B cell (primary cell): ENCODE measurements at places on chromosomes 16 and 17. TPM values are rescaled to one million over a fixed set of nuclear protein-coding genes. Genes with fewer than 3 reads are reported as not detected.

DNA sequence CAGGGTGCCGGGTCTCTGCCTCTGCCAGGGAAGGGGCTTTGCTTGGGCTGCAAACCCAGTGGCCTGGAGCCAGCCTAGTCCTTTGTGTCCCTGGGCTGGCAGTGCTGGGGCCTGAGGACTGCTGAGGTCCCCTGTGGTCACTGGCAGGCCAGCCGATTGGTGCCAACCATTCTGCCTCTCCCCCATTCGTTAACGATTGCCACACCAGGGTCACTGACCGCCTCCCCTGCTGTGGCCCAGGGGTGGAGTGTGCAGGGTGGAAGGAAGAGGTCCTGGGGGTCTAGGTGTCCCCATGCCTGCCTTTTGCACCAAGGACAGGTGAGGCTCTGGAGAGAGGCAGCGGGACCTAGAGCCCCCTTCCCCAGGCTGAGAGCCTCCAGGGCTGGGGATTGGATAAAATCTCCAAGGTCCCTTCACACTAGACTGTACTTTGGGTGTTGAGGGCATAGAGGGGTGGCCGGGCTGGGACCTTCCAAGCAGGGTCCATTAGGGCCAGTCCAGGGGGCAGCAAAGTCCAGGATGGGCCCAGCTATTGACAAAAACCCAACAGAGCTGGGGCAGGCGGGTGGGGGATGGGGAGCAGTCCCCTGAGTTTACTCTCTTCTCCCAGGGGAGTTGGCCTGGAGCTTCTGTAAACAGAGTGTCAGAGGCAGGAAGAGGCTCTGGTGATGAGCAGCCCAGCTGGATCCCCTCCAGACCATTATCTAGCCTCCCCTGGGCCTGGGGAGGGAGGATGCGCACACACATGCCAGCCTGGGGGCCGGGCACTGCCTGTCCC, 1.1 kb downstream of the VASN start:
- peak; percentile 61 for DNase-seq

DNA sequence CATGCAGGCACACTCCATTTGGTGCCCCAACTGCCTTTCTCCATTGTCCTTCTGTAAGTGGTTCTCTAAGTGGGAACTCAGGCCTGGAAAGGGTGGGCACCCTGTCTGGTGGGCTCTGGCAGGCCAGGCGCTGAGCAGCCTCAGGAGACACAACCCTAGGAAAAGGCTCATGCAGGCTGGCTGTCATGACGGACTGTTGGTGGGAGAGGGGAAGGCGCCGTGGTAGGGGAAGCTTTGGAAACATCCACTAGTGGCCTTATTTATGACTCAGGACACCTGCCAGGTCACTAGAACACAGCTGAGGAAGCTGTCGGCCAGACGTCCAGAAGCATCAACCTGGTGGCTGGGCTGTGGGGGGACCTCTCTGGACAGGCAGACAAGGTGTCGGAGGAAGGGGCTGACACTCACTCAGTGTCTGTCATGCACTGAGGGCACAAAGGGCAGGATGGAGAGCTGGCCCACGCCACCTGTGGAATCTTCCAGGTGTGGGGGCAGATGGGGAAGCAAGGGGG, 216.0 kb downstream of the SEC14L1 start:
- no peak for DNase-seq

The RNU2-1 gene
- total RNA-seq: 5,063 and 5,447 TPM in 2 replicates

DNA sequence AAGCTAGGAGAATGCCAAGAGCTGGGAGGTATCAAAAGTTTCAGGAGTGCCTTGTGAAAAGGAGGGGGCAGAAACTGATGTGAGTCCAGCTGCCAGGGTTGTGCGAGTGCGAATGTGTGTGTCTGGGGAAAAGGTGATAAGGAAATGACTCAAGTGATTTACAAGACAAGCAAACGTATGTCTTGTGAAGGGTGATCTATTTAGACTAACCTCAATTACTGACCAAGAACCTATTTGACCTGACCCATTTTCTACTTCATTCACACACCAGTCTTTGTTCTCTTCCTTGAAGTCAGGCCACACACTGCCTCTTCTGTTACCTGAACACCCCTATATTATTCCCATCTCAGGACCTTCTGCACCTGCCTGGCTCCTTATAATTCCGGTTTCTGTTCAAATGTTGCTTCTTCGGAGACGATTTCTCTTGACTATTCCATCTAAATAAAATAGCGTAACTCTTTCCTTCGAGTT, 1.0 kb downstream of the GDE1 start:
- peak; percentile 26 for DNase-seq

GRCh38 chr16:81597079-81597658, 152.6 kb downstream of the CMIP start:
- no peak for DNase-seq

DNA sequence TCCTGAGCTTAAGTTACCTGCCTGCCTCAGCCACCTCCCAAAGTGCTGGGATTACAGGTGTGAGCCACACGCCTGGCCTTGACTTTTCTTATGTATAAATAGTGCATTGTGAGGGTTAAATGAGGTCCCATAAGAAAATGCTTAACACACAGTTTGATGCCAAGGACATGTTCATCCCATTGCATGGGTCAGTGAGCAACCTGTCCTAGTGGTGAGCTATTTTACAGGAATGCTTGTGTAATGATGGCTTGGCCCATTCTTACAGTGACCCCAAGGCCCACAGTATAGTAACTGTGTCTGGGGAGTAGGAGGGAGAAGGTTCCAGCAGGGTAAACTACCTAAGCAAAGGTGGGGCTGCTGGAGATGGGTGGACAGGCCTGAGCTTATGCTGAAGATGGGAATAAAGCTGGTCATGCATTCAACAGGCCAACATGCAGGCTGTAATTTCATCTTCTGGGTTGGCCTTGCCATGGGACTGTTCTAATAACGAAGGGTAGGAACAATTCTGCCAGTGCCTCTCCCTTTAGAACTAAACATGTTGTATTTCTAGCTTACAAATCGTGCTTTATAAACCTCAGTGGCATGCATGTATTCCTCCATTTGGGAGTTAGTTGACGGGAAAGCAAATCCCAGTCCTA, 6.2 kb downstream of the ACSF2 start:
- DNase-seq: no peak

- no peak for DNase-seq
These were observed 53.1 kb downstream of the ACSM2A start for GRCh38 chr16:20504418-20504817.

DNA sequence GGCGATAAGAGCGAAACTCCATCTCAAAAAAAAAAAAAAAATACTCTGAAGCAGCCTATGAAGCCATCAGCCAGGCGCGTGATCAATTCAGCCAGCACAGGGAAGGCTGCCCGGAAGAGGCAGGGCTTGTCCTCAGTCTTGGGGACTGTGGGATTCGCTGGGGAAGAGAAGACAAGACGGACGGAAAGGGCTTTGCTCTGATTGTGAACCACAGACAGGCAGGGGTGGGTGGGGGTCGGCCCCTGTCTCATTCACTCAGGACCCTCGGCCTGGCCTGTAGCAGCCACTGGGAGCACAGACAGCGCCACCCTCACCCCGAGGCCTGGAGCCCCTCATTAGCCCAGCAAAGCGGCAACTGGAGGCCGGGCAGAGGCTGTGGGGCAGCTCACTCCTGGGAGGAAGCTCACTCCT, 37.2 kb downstream of the ABR start:
- no peak for DNase-seq

GRCh38 chr17:32546031-32546444, 59.2 kb downstream of the CDK5R1 start:
- DNase-seq: no peak

GRCh38 chr17:49455272-49455861, 39.7 kb upstream of the NGFR start:
- DNase-seq: no peak

- peak; percentile 11 for DNase-seq
These were observed 762 bp upstream of the RBL2 start for GRCh38 chr16:53433509-53433908.

- DNase-seq: peak; percentile 68
These were observed 1.1 kb downstream of the CHRNE start for GRCh38 chr17:4901648-4902344.

- peak; percentile 31 for DNase-seq
These were observed 32.0 kb upstream of the ABCA5 start for GRCh38 chr17:69358688-69359596.

- peak; percentile 84 for DNase-seq
These were observed 28.7 kb upstream of the MILR1 start for GRCh38 chr17:64420143-64420670.
